ENCODE measurements at places on chromosomes 7 and 10.
A peak's percentile ranks its signal among the peaks of the same experiment; 100 is the strongest.

DNA sequence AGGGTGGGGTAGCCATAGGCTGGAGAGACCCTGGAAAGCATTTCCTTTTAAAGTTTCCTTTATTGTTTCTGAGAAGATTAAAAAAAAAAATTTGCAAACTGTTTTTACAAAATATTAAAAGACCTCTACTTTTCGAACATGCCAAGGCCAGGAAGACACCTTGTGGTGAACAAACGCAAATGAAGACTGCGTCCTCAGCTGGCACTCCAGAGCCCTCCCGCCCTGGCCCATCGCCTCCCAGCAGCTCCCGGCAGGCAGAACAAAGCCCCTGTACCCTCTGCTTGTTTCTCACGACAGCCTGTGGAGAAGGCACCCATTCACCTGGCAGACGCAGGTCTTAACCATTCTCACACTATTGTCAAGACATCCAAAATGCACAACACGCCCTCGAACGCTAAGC lies 56.4 kb downstream of the ESYT2 start:
- DNase-seq, result no peak

- DNase-seq, result peak; percentile 97
Observed at GRCh38 chr7:112104120-112104519, 102.1 kb downstream of the DOCK4 start.

- DNase-seq, result no peak
Observed at GRCh38 chr10:128150561-128150960, 24.3 kb upstream of the MKI67 start.

- DNase-seq, result no peak
Observed at GRCh38 chr10:34641913-34642558, 173.1 kb downstream of the PARD3 start.

- DNase-seq, result no peak
Observed at GRCh38 chr10:75774783-75775490, 343.5 kb downstream of the LRMDA start.

- no peak for DNase-seq
Observed at GRCh38 chr10:70674560-70675495, 2.5 kb downstream of the ADAMTS14 start.

GRCh38 chr7:139896831-139897230 lies 67.8 kb downstream of the TBXAS1 start:
- DNase-seq, result no peak

- DNase-seq, result peak; percentile 88
Observed at GRCh38 chr7:50782375-50783208, at the start of gene GRB10. Gene GRB10, minus strand, starts transcription at chr7:50782896. Its CDS starts 50,574 bp downstream, at chr7:50732322.

GRCh38 chr7:138981332-138982203 lies at the start of gene KIAA1549:
Gene KIAA1549, minus strand, starts transcription at chr7:138981389. Its CDS starts 120 bp downstream, at chr7:138981269.
- peak; percentile 22 for DNase-seq

GRCh38 chr7:12303062-12303461 lies 92.0 kb downstream of the TMEM106B start:
- no peak for DNase-seq

- DNase-seq, result no peak
Observed at GRCh38 chr7:120860156-120860555, 2.2 kb upstream of the TSPAN12 start.

DNA sequence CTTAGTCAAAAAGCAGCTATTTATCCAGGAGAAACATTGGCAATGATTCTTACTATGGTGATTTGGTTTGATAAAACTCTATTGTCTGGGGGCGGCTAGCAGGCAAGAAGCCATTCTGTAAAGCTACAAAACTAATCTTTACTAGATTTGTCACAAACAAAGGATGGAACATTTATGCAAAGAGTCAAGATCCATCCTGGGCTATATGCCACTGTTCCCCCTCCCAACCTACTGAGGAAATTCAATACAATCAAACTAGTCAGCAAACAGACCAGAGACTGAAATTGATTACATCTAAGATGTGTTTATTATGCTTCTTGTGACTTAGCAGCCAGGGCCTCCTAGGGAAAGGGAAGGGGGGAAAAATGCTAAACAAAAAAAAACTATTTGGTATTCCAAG lies 397.6 kb downstream of the GPAM start:
- no peak for DNase-seq

DNA sequence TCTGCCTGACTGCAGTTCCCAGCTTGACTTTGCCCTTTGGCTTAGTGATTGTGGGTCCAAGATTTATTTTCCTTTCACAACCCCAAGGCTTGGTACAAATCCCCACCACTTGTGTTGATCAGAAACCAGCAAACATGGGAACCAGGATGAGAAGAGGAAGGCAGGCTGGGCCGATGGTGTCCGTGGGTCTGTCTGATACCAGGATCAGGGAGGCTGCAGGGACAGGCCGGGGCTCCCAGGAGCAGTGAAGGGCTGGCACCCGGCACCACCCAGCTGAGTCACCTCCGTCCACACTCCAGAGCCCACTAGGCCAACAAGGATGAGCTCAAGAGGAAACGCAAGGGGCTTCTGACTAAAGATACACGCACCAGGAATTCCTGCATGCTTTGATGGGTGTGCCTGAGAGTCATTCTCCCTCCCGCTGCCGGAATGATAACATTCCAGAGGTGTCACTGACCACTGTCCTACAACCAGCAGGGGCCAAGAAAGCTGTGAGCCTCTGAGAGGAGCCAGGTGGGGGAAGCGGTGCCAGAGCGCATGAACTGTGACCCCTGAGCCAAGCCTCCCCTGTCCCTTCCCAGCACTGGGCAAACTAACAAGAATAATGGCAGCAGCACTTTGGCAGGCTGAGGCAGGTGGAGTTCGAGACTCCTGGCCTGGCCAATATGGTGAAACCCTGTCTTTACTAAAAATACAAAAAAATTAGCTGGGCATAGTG lies 29.2 kb upstream of the PROSER2 start:
- DNase-seq, result no peak

GRCh38 chr10:251982-252582 lies 116.8 kb downstream of the ZMYND11 start:
- DNase-seq, result no peak

DNA sequence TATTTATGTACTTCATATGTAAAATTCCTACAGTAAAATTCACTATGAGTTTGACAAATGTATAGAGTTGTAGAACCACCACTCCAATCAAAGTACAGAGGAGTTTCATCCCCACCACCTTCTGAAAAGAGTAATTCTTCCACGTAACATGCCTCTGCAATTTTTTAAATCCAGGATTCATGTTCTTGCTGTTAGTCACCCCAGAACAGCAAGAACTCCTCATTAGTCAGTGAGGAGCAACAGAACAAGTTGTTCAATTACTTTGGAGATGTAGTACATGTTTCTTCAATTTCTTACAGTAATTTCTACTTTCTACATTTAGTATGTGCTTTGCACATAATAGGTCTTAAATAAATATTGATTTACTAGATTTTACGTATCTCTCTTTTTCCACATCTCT lies 248.1 kb downstream of the ABCA13 start:
- DNase-seq, result no peak

GRCh38 chr7:140176122-140176701 lies 571 bp downstream of the KDM7A start:
- DNase-seq, result no peak

GRCh38 chr7:116582806-116583444 lies 58.1 kb downstream of the CAV1 start:
- DNase-seq, result no peak

DNA sequence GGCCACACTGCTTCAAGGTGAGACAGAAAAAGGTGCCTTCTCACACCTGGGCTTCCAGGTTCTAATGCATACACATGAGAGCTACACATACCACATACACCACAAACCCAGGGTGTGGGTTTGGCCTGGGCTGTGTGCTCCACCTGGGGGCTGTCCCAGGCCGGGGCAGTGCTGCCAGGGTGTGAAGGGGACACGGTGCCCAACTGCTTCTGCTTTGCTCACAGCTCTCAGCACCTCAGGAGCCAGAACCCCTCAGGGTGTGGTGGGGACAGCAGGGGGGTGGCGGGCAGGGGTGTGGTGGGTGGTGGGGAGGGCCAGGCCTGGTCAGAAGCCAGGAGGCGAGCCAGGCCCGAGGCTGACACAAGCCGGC lies 51.1 kb downstream of the TMEM209 start:
- DNase-seq, result peak; percentile 94

GRCh38 chr7:105137898-105138297 lies 123.9 kb downstream of the KMT2E start:
- no peak for DNase-seq

GRCh38 chr7:213324-213993 lies 21.1 kb downstream of the FAM20C start:
- no peak for DNase-seq

- DNase-seq, result no peak
Observed at GRCh38 chr7:3218411-3219225, 82.4 kb upstream of the SDK1 start.

DNA sequence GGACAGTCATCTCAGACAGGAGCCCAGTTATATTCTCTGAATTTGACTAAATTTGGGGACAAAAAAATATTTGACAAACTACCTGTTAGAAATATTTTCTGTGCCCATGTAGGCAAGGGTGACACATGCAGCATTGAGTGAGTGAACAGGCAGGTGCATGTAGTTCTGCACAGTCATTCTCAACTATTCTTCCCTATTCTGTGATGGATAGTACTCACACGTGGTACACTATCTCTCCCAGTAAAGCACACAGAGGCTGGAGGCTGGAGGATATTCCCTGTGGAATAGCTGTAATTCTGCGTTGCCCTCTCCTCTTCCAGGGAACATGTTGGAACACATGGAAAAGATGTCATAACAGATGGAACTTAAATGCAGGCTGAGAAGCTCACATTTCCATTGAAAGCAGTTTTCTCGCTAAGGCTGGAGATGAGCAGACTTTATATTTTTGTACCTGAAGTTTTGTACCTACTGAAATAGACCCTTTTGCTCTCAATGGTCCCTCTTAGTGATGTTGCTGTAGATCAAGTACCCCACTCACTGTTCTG lies 75.0 kb downstream of the GPR141 start:
- DNase-seq, result no peak

DNA sequence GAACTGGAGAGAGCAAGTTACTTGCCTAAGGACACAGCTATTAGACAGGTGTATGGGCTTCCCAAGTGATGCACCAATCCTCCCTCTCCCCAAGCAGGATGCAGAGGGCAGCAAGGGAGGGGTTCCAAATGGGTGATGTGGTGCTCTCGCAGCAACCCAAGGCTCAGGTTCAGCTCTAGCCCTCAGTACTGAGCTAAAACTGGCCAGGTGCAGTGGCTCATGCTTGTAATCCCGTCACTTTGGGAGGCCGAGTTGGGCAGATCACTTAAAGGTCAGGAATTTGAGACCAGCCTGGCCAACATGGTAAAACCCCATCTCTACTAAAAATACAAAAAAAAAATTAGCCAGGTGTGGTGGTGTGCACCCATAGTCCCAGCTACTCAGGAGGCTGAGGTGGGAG lies 40.7 kb downstream of the GPRIN2 start:
- DNase-seq, result no peak

GRCh38 chr10:91462423-91462822 lies 52.3 kb downstream of the HECTD2 start:
- DNase-seq, result no peak

DNA sequence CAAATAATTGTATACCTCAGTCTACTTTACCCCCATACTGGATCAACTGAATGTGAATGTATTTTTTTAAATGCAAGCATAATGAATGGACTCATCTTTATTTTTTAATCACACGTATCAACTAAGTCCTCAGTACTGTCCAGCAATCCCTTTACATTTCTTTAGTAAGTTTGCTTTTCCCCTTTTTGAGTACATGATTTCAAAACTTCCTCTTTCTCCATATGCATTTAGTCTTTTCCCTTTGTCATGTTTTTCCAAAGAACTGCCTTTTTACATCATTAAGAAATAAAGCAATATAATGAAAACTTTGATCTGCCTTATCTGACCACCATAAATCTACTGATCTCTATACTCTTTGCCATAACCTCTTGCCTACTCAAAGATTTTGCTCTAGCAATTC lies 182.5 kb upstream of the AKR1E2 start:
- DNase-seq, result no peak

DNA sequence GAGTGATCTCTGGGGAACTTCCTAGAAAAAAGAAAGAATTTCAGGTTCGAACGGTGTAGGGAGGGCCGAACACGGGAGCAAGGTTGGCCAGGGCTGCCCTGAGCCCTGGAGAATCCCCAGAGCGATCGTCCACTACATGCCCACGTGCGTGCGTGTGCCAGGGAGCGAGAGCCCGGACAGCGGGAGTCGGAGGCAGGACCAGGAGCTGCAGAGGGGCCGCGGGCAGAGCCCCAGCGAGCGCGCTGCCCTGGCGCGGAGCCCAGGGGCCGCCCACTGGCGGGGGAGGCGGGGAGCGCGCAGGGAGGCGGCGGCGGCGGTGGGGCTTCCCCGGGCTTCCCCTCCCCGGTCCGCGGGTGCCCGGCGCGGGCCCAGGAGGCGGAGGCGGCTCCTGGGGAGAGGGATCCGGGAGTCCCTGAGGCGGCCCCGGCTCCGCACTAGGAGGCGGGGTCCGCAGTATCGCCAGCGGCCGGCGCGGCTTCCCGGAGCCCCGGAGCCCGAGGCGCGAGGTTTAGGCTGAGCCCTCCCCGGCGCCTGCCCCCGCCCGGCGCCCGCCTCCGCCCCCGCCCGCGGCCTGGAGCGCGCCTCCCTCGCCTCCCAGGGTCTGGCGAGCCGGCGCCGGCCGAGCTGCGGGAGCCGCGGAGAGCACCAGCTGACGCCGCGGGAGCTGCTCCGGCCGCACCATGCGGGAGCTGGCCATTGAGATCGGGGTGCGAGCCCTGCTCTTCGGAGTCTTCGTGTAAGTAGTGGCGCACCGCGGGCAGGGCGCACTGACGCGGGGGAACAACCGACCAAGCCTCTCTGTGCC lies at the start of gene PLPP4:
Gene PLPP4 (plus strand): TSS at position 602 of the 805 bp plus-strand sequence. CDS start 79 bp downstream, at position 681.
- no peak for DNase-seq

DNA sequence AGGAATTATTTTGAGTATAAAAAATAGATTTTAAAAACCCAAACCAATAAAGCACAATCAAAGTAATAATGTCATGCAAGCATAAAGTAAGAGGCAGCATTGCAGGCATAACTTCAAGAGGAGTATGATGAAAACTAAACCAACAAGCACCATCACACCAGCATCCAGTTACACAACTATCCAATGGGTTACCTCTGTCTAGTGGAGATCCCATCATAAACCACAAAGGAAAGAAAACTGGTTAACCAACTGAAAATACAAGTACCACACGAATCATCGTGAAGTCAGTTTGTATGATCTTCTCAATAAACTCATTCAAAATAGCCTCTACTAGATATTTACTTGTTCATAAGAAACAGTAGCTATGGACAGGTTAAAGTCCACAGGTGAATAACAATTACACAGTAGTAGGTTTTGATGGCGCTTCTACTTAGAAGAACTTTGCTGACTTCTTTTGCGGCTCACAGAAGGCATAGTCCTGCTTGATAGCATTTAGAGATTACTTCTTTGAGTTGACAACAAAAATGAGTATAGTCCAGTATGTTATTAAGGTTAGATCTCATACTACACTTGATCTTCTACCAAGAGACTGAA lies 116.6 kb downstream of the MICU1 start:
- no peak for DNase-seq

DNA sequence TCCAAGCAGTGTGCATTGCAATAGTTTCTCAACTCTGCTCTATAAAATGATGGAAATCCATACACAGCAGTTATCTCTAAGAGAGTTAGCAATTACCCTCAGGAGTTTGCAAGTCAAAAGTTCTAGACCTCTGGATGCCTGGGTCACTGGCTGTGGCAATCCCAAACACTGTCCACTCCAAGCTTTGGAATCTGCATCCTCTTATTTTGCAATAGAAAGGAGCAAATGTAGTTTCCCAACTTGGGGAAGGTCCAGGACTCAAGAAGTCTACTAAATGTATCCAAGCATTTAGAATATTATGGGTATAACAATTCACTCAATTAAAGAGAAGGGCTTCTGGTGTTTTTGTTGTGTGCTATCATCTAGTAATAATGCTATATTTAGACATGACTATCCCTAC lies 131.3 kb upstream of the NRP1 start:
- DNase-seq, result no peak
